ENCODE measurements at places on chromosomes 5 and 9.

DNA sequence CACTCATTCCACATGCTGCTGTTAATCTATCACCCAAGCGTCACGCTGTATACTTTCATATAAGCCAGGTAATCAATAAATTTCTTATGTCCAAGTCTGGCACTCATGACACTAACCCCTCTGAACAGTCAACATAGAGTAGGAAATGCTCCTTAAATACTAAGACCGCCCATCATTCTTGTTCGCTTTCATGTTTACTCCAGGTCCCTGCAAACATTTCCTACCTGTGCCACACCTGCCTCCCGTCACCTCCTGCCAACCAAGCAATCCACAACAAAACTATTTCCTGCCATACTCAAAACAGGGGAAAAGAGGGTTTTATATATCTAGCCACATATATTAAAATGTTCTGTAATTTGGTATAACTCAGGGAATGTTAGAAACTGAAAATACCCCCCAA is 39.0 kb downstream of the ZFR start:
- no peak for DNase-seq

- no peak for DNase-seq
Observed at GRCh38 chr5:116646611-116647289, 72.1 kb upstream of the SEMA6A start.

GRCh38 chr5:60261732-60262131 is 368.2 kb upstream of the PDE4D start:
- no peak for DNase-seq

DNA sequence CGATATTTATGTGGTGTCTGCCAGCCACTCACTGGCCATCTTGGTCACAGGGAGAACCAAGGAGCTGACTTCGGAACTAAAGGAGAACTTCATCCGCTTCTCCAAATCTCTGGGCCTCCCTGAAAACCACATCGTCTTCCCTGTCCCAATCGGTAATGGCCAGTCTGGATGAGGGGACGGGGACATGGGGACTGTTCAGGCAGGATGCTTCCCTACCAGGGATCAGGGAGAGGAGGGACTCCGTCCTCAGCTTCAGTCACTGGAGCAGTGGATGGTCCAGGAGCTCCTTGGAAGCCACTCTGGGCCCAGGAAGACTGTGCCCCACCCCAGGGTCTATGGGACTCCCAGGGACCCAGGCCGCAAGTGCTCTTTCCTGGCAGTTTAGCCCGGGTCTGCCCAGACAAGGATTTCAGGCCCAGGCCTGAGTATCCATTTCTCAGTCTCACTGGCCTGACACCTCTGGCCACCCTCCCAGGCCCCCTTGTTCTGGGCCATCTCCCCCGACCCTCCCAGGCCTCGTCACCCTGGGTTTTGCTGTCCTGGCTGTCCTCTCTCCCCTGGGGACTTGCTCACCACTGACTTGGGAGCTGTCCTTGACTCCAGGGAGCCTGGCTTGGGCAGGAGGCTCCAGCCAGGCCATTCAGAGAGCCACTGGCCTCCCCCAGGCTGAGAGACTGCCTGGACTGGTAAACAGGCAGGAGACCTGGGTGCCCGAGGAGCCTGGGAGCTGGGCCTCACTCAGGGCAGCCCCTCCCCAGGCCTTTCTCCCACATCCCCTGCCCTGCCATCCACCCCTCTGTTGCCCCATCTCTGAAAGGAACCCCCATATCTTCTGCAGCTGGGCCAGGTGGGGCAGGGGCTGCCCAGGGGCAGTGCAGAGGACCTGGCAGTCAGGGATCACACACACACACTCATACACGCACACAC is 3.1 kb downstream of the LCN2 start:
- no peak for DNase-seq

DNA sequence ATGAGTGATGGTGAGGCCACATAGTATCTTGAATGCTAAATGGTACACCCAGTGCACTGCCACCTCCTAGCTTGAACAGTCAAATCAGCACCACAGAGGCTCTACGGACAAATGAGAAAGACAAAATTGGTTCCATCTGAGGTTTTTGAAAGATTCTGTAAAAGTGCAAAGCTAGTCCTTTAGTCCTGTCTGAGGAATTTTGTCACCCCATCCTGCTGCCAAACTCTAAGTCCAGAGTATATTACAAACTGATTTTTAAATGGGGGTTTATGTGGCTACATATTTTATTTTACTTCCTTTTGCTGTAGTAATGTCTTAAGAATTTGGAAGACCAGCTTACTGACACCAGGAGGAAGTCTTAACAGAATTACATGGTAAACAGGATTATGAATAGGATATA is 7.7 kb downstream of the FREM1 start:
- no peak for DNase-seq

GRCh38 chr9:101846161-101846560 is 107.7 kb upstream of the GRIN3A start:
- DNase-seq, result no peak

DNA sequence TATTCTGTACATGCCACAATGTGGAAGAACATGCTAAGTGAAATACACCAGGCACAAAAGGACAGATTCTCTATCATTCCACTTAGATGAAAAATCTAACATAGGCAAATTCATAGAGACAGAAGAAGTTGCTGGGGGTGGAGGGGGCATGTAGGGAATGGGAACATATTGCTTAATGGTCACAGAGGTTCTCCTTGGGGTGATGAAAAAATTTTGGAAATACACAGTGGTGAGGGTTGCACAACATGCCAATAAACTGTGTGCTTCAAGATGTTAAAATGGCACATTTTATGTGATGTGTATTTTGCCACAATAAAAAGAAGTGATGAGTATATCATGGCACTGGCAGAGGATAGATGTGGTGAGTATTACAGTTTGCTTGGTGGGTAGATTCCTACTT is 111.9 kb downstream of the SUSD1 start:
- no peak for DNase-seq

GRCh38 chr9:113508111-113508749 is 44.7 kb downstream of the RGS3 start:
- no peak for DNase-seq

- peak; percentile 81 for DNase-seq
Observed at GRCh38 chr5:154384480-154385235, 61.1 kb upstream of the SAP30L start.

All from common myeloid progenitor, CD34-positive (primary cell).